ENCODE measurements at places on chromosomes 6 and 20.
A peak's percentile ranks its signal among the peaks of the same experiment; 100 is the strongest.

GRCh38 chr20:48313324-48313723, 514.5 kb downstream of the PREX1 start:
- no peak for DNase-seq

- no peak for DNase-seq
Observed at GRCh38 chr6:94401311-94401710, 982.0 kb upstream of the EPHA7 start.

DNA sequence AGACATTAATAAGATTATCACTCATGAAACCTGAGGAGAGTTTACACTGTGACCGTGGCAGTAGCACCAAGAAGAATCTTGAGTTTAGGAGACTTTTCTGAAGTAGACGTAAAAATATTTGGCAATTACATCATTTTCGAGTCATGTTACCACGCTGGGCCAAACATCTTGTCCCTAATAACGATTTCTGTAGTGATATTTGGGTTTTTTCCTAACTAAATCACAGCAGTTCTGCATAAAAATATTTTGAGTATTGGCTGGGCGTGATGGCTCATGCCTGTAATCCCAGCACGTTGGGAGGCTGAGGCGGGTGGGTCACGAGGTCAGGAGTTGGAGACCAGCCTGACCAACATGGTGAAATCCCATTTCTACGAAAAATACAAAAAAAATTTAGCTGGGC, 262.4 kb downstream of the PHF3 start:
- DNase-seq: no peak

- DNase-seq: no peak
Observed at GRCh38 chr6:125498606-125499005, 196.8 kb upstream of the HDDC2 start.

DNA sequence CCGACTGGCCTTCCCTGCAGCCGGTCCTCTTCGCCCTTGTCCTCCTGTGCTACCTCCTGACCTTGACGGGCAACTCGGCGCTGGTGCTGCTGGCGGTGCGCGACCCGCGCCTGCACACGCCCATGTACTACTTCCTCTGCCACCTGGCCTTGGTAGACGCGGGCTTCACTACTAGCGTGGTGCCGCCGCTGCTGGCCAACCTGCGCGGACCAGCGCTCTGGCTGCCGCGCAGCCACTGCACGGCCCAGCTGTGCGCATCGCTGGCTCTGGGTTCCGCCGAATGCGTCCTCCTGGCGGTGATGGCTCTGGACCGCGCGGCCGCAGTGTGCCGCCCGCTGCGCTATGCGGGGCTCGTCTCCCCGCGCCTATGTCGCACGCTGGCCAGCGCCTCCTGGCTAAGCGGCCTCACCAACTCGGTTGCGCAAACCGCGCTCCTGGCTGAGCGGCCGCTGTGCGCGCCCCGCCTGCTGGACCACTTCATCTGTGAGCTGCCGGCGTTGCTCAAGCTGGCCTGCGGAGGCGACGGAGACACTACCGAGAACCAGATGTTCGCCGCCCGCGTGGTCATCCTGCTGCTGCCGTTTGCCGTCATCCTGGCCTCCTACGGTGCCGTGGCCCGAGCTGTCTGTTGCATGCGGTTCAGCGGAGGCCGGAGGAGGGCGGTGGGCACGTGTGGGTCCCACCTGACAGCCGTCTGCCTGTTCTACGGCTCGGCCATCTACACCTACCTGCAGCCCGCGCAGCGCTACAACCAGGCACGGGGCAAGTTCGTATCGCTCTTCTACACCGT, 6.1 kb downstream of the UBD start:
- peak; percentile 64 for DNase-seq

DNA sequence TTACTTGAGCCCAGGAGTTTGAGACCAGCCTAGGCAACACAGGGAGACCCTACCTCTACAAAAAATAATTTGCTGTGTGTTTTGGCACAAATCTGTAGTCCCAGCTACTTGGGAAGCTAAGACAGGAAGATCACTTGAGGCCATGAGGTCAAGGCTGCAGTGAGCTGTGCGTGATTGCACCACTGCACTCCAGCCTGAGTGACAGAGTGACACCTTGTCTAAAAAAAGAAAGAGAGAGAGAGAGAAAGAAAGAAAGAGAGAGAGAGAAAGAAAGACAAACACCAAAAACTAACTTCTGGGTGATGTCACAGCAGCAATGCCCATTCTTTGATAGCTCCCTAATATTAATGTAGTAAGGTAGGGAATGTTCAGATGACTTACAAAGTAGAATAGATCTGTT, 20.4 kb downstream of the USP49 start:
- DNase-seq: no peak

DNA sequence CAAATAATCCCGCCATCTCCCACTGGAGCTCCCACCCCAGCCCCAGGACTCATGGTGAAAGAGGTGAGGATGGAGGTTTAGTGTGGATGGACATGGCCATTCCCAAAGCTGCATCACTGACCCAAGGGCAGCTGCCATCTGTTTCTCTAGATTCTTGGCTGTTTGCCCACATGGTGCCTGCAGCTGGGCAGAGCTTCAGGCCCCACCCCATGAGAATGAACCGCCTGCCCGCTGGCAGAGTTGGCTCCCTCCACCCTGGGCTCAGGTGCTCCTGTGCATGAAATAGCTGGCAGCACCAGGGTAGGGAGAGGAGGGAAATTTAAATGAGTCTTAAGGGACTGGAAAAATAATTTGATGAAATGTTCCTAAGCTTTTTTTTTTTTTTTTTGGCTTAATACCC, 17.4 kb downstream of the SCML4 start:
- no peak for DNase-seq
